ENCODE measurements at places on chromosomes 4 and X.

DNA sequence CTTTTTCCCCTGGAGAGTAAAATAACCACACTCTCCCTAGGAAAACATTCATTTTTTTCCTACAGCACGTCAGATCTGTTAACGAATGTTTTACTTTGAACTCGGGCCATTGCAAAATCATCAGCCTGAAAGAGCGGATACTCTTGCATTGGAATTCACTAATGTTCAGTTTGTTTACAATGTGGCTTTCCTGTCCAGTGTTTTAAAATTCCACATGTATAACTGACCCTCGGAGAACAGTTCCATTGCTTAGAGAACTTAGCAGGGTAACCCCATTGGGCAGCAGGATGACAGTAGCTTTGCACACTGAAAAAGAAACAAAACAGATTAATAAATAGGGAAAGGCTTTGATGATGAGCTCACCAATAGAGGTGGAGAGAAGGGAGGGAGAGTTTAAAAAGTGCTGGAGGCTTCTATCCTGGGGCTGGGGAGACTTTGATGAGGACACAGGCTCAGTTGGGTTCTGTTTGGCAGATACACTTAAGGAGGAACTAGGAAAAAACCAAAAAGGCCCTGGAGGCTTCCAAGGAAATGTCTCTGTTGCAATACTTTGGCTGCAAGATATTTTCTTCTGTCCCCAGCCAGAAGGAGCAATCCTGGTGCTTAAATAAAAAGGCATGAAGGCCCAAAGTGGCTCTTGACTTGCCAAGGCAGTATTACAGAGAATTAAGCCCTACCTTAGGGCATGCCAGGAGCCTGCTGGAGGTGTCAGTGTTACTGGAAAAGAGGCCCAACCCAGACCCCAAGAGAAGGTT is 143.1 kb downstream of the ARSF start:
- DNase-seq: no peak

DNA sequence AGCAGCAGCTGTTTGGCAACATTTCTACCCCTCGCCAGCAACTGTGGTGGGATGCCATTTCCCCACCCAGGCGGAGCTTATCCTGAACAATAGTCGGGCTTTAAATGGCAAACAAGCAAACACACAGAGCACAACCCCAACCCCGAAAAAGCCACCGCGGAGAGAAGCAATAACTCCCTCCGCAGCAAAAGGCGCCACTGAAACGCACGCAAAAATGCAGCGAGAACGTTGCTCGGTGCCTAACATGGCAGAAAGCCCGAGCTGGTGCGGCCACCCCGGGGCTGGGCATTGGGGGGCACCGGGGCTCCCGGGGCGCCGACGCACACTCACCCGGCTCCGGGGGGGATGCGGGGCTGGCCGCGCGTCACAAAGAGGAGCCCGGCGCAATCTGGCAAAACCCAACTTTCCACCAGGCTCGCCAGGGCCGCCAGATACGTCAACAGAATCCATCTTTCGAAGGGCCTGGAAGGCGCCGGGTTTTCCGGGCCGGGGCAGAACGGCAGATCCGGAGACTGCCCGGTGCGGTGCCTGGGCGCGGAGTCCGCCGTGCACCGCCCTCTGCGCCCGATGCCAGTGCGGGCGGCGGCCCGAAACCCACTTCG is 818 bp downstream of the RAI2 start:
- no peak for DNase-seq

- no peak for DNase-seq
Observed at GRCh38 chr4:167111622-167112021, 122.7 kb downstream of the SPOCK3 start.

DNA sequence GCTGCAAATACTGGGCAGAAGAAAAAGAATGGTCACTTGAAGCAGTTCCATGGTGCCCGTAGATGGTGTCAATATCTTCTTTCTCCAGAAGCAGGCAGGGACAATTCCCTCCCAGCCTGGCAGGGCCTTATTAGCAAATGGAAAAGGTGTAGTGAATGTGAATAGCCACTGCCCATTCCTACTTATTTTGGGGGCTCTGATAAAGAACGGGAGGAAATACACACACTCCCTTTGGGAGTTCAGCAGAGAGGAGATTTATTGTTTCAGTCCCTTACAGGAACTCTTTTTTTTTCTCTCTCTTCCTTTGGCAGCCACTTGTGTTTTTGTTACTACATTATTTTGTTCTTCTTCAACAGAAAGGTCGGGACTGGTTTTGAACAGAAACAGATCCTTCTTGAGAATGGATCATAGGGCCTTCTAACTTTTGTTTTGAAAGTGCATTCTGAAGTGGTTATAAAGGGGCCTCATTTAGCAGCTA is at the start of gene EMCN:
Gene EMCN (minus strand): TSS at position 159 of the 478 bp plus-strand sequence. CDS start 108 bp downstream, at position 51.
- DNase-seq: no peak

DNA sequence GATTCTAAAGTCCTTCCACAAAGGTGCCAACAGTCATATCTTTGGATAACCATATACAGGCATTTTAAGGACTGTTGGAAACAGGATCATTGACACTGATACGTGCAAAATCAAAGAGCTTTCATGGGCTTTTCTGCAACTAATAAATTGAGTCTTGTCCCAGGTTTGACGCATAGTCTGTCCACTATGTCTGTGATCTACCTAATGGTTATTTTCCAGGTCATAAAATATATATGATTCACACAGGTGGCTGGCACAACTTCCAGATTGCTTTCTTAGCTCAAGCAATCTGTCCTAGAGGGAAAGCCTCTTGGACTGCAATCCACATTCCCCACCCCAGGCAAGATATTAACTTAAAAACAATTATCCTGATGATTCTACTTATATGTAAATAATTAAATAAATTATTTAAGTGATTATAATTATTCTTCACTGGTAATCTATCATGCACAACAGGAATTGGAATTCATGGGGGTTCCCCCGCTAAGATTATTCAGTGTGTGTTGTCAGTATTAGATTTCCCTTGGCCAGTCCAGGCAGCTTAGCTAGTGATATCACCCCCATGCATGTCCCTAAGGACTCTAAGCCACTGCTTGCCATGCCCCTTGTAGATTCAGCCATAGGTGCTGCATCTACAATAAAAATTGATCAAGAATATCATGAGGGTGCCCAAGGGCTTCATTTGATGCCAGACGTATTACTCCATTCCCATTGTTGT is 97.8 kb downstream of the TLL1 start:
- no peak for DNase-seq

- peak; percentile 18 for DNase-seq
Observed at GRCh38 chr4:36351082-36351666, 69.8 kb downstream of the DTHD1 start.

DNA sequence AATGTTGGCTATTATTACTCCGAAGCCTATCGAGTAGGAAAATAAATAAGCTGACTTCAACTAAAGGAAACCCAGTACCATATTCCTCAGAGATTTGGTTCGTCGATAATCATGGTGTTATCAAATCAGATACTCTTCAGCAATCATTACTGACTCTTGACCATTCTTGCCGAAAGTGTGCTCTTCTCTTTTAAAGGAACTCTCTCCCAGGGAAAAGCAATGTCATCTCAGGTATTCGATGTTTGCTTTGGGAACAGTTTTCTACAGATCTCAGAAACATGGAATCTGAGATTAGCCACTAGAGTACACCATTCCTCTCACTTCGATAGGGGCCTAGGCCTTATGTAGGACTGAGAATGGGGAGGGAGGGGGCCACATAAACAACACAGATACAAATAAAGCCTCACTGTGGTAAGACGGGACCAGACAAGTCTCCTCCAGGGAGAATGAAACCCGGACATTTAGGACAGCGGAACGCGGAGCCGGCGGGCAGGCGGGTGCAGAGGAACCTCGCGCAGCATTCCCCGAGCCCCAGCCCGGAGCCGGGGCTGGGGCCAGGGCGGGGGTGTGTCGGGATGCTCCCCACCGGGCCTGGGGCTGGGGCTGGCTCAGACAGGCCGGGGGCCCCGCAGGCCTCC is 581 bp downstream of the DNAJB14 start:
- peak; percentile 45 for DNase-seq

- DNase-seq: no peak
Observed at GRCh38 chrX:130212371-130212770, 40.6 kb downstream of the RAB33A start.

DNA sequence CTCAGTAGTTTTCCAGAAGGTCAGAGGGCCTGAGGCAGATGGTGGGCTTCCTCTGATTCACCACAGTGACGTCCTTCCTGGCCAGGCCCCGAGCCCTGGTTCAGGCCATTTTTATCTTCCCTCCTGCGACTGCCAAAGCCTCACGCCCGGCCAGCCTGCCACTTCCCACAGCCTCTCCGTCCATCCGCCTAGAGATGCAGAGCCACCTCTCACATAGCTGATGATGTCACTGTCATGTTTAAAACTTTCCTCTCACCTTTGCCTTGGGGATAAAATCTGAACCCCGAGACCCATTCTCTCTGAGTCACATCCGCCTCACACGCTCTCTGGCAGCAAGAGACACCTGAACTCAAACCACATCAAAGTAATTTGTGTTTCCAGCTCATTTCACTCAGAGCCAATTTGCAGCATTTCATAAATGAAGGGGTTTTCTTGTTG is 175.3 kb downstream of the QDPR start:
- no peak for DNase-seq

DNA sequence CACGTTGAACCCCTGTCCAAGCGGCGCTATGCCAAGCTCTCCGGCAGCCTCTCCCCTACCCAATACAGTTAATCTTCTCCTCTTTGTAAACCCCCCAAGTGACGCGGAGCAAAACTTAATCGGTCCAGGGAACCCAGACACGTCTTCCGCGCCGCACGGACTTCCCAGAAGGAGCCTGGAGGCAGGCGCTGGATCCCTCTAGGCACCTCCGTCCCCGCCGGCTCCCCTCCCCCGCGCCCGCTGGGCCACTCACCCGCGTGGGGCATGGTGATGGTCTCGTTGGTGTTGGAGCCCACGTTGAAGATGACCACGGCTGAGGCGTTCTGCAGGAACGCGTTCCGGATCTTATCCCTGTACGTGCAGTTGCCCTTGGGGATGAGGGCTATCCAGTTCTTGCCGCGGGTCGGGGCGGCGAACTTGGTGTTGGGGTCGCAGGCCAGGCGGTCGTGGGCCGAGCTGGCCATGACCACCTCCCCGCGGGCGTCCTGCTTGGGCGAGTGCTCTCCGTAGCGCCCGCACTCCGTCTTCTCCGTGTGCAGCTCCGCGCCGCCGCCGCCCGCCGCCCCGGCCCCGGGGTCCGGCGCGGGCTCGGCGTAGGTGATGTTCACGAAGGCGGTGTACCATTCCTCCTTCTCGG is 1.1 kb downstream of the RNF150 start:
- DNase-seq: no peak

- DNase-seq: no peak
Observed at GRCh38 chr4:83646538-83647239, 110.8 kb downstream of the GPAT3 start.

DNA sequence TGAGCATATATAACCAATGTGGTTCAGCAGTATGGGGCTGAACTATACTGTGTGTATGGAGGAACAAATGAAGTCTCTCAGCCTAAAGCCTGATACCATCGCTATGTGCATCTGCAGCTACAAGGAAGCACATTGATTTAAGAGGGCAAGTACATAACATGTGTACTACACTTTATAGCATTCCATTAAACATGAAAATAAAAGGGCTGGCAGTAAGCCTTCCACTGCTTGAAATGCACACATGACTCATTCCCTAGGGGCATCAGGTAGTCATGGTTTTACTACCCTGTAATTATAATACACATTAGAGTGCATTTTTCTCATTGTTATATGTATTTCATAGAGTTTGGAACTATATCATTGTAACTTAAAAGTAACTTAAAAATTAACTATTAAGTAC is 51.2 kb downstream of the SMARCA1 start:
- DNase-seq: no peak

DNA sequence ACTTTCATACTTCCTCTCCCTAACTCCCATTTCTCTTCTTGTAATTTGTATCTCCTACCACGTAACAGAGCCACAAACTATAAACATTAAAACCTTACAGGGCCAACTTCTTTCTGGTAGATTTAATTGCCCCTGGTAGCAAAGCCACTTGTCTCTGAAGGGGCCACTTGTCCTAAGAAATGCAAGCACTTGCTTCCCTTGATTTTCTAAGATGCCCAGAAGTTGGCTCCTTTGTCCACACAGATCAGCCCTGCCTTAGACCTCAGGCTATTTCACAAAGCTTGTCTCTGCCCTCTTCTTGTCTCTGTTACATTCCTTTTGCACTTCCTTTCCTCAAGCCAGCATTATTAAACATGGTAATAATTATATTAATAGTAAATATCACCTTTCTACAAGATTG is 80.6 kb upstream of the CXXC4 start:
- no peak for DNase-seq
